ENCODE measurements at places on chromosomes 2 and 18. TPM values are rescaled to one million over a fixed set of nuclear protein-coding genes. Genes with fewer than 3 reads are reported as not detected.

GRCh38 chr2:128092656-128093055 lies 1.7 kb downstream of the UGGT1 start:
- H3K27ac ChIP-seq = peak overlapping the region; percentile 55
- DNase-seq = no peak
- peaks cover 65% of the 10 kb centered on the region for H3K4me1 ChIP-seq
- peaks cover 32% of the 10 kb centered on the region for H3K36me3 ChIP-seq
- H3K27me3 ChIP-seq = no peaks in the 10 kb centered on the region
- peak overlapping the region; percentile 58 for H3K4me3 ChIP-seq

DNA sequence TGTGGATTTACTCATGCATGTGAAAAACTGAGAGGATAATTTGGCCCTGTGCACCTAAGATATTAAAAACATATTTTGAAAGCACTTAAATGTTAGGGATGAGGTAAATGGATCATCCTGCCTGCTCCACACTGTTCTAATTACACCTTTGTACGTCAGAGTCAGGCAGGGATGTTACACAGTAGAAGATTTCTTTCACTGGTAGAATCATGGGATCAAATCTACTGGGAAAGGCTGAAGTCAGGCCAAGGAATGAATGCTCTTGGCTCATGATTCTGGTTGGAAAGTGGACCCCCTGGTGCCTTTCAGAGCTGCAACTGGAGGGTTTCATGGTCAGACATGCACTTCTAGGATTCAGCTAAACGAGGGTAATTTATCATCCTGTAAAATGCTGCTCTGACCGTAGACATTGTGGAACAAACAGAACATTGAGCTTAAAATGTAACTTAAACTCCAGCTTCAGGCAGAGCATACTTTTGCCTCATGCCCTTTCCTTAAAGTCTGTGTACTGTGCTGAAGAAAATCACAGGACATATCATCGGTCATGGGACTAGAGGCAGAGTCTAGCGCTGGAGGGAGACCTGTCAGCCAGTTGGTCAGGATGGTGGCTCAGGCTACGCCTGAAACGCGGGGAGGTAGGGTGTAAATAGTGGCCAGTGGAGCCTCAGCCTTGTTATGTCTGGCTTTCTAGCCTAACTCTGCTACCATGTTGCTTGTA lies 4.9 kb downstream of the KCNE4 start:
- no peak for DNase-seq
- H3K4me1 ChIP-seq = no peaks in the 10 kb centered on the region
- no peak overlapping the region for H3K4me3 ChIP-seq

TTC39C gene
- 94.0 TPM for total RNA-seq

- H3K27ac ChIP-seq = no peak overlapping the region
- no peaks in the 10 kb centered on the region for H3K4me1 ChIP-seq
- H3K36me3 ChIP-seq = no peaks in the 10 kb centered on the region
- DNase-seq = no peak
- H3K27me3 ChIP-seq = peaks cover 5% of the 10 kb centered on the region
These were observed 75.0 kb downstream of the SOCS6 start for GRCh38 chr18:70363861-70364260.

DNA sequence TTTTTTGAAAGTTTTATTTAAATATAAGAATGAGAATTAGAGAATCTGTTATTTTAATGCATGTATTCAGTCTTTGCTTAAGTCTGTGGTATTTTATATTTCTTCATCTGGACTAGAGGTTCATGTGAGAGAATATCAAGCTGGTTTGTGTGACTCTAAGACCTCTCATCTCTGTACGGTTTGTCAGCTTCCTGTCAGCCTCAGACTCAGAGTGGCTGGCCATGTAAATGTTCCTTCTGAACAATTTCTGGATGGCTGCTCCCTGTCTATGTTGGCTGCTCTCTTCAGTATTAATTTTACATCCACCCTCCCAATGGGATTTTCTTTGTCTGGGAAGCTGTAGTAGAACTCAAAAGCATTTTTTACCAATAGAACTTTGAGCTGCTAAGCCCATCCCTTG lies 225.3 kb upstream of the THUMPD2 start:
- no peak overlapping the region for H3K4me3 ChIP-seq
- no peak overlapping the region for H3K27ac ChIP-seq
- H3K4me1 ChIP-seq = no peaks in the 10 kb centered on the region

GRCh38 chr2:190968522-190968921 lies 45.4 kb downstream of the STAT1 start:
- H3K36me3 ChIP-seq = peaks cover 88% of the 10 kb centered on the region
- H3K4me1 ChIP-seq = peaks cover 38% of the 10 kb centered on the region
- H3K4me3 ChIP-seq = no peak overlapping the region
- H3K27ac ChIP-seq = no peak overlapping the region
- no peak for DNase-seq
- H3K27me3 ChIP-seq = no peaks in the 10 kb centered on the region

All from activated CD4-positive, alpha-beta memory T cell treated with anti-CD3 and anti-CD28 coated beads, Interleukin-2, amount 10 ng/mL, durations not matched to agents 7 days and 5 days (primary cell).